ENCODE measurements at places on chromosomes 6 and 20.

DNA sequence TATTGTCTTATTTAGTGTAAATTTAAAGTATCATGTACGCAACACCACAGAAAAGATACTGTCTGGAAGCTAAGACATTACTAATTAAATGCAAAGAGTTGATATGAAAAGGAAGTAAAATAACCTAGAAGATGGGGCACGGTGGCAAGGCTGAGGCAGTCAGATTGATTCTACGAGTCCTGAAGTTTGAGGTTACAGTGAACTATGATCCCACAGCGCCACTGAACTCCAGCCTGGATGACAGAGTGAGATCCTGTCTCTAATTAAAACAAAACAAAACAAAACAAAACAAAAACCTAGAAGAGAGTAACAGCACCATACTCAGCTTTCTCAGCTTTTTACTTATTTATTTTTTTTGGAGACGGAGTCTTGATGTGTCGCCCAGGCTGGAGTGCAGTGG is 199.0 kb downstream of the PRKN start:
- DNase-seq = peak; percentile 67

- no peak for DNase-seq
Observed at GRCh38 chr6:136282906-136283305, 6.7 kb downstream of the BCLAF1 start.

DNA sequence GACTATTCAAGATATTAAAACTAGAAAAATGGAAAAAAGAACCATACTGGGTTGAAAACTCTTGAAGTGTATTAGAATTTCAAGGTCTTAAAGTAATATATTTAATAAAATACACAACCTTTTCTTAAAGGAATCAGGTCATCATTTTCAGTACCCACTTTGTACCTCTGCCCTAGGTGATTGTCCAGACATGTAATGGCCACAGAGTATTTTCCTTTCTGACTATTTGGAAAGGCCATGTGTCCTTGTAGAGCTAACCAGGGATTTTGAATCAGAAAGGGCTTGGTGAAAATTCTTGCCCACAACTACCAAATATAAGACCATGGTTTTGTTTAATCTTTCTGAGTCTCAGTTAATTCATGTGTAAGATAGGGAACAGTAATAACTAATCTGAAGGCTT is 91.4 kb upstream of the MLIP start:
- no peak for DNase-seq

GRCh38 chr20:58403272-58403671 is 14.2 kb downstream of the VAPB start:
- no peak for DNase-seq

DNA sequence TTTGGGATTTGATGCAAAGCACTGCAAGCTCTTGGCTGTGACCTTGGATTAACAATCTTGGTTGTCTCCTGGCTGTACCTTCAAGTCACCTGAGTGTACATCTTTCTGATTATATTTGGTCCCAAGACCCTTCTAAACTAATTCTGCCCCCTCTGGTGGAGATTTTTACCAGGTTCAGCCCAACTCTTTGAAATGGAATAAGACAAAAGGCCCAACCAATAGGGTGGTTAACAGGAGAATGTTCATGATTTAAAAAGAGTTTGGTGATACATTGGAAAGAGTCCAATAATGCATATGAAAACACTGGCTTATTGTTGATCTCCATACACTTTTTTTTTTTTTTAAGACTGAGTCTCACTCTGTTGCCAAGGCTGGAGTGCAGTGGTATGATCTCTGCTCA is 77.5 kb upstream of the CD83 start:
- no peak for DNase-seq

DNA sequence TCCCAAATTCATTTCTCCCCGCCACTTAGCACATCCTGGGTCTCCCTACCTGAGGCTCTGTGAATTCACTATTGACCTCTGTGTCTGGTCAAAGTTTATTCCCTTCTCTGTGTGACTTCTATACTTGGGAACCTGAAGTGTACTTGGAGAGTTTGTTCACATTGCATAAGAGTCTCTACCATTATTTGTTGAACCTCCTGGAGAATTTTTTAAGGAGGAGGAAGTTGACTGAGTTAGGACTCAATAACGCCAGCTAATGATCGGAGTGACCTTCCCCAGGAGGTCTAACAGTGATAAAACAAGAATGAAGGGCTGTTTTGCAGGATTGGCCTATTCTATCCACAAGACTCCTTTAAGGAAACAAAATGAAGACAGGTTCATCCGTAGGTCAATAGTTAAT is 23.6 kb downstream of the STMND1 start:
- no peak for DNase-seq

DNA sequence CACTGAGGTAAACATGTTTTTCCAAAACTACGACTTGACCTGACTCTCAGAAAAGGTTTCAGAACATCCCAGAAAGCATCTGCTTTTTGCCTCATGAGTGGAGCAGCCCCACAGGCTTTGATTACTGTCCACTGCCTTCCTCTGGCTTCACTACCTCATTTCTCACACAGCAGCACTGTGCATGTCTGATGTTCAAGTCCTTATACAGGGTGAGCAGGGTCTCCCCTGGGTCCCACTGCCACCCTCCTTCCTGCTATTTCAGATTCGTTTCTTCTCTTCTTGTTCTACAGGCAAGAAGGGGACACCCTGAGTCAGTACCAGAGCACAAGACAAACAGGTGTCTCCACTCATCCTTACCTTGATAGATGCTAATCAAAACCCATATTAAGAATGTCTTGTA is 64.7 kb upstream of the NFATC2 start:
- DNase-seq = no peak

DNA sequence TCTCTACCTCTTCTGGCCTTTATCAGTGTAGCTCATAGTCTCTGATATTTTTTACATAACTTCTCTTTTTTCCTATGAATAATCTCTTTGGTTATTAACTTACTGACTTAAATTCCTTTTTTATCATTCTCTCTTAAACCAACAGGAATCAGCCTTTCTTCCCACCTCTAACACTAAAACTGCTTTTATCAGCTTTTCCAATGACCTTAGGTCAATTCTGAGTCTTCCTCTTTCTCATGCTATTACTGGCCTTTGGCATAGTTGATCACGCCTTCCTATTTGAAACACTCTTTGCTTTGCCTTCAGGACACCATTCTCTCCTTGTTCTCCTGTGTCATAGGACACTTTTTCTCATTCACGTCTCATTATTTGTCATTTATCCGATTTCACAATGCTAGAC is 8.1 kb upstream of the HINT3 start:
- peak; percentile 37 for DNase-seq

DNA sequence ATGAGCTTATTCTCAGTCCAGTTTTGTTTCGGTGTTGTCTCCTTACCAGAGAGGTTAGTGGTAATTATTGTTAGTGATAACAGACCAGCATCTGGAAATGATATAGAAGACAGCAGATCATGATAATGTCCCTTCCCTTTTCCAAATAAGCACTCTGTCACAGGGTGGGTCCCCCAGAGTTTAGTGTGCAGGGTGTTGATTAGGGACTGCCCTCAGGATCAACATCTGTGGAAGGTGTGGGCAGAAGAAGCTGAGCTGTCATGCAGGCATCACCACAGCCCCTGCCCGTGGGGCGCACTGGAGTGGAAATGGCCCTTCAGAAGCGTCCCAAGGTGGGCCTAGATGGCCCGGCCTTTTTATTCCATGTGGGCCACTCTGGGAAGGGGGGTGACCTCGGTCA is 67.6 kb upstream of the DTNBP1 start:
- no peak for DNase-seq

- no peak for DNase-seq
Observed at GRCh38 chr6:122903266-122903915, 92.6 kb upstream of the CLVS2 start.

DNA sequence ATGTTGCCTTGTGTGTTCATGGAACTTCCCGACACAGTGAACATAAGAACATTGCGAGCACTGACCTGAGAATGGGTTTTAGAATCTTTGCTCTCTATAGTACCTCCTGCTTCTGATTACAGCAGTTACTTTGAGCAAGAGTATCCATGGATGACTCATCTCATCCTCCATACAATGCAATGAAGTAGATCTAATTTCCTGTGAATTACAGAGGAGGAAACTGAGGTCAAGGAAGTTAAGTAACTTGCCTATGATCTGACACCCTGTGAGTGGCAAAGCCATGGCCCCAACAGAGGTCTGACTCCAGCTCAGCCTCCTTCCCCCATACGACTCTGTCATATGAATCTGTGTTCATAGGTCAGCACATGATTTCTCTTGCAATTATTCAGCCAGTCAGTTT is 518.1 kb downstream of the TFAP2A start:
- DNase-seq = no peak

GRCh38 chr6:84749181-84749580 is 15.2 kb downstream of the TBX18 start:
- DNase-seq = no peak

- no peak for DNase-seq
Observed at GRCh38 chr20:33022289-33022688, 9.2 kb upstream of the BPIFB6 start.

DNA sequence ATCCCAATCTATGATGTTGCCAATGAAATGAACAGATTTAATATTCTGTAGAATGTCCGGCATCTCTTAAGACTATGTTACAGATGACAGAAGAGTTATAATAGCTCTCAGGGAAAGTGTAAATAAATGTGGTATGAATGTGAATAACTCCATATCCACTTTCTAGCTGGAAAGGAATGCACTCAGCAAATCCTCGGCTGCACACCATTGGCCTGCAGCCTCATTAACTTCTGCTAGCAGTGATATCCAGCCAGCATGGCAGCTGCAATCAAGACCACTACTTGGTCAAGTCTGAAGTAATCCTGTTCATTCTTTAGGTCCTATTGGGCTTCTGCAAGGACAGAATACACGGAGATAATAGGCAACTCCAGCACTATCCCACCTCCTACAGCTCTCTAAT is 17.3 kb upstream of the MICA start:
- no peak for DNase-seq

DNA sequence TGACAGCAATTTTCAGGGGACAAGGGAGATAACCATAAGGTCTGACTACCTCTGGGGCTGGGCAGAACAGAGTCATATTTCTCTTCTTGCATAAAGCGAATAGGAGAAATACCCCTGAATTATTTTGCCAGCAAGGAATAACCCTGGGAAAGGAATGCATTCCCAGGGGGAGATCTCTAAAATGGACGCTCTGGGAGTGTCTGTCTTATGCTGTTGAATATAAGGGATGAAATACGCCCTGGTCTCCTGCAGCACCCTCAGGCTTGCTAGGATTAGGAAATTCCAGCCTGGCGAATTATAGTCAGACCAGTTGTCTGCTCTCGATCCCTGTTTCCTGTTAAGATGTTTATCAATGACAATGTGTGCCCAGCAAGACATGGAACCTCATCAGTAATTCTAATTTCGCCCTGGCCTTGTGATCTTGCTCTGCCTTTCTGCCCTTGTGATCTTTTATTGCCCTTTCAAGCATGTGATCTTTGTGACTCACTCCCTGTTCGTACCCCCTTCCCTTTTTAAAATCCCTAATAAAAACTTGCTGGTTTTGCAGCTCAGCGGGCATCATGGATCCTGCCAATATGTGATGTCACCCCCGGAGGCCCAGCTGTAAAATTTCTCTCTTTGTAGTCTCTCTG is 221.6 kb upstream of the HS3ST5 start:
- no peak for DNase-seq

GRCh38 chr6:112939563-112939962 is 592.4 kb downstream of the RFPL4B start:
- DNase-seq = peak; percentile 18

- no peak for DNase-seq
Observed at GRCh38 chr20:58709703-58710039, 17.1 kb downstream of the NPEPL1 start.

DNA sequence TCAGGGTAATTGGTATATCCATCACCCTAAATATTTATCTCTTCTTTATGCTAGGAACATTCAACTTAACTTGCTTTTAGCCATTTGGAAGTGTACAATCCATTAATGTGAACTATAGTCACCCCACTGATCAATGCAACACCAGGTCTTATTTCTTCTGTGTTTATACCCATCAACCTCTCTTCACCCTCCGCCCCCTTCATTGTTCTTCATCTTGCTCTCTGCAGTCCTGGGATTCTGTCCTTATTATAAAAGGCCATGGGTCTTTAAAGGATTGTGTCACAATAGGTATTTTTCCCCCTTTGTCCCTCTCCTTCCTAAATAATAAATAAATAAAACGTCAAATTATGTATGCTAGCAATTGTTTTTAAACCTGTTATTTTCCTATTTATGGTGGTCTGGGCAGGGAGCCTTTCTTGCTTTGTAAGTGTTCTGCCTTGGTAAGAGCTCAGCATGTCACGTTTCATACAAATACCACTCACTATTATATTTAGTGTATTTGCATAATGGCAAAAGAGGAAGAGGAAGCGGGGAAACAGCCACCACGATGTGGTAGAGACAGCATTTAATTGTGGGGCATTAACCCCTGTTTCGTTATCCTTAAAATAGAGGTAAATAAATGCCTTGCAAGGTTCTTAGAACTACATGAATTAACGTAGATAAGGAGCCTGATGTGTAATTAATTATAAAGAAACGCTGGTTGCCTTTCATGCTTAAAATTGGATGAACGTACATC is 1.9 kb downstream of the ABRACL start:
- DNase-seq = no peak

- no peak for DNase-seq
Observed at GRCh38 chr6:160978141-160978901, 13.2 kb upstream of the MAP3K4 start.
